ENCODE measurements at places on chromosomes 16 and 17.

- DNase-seq: no peak
These were observed 51.2 kb upstream of the CHMP6 start for GRCh38 chr17:80940171-80941123.

DNA sequence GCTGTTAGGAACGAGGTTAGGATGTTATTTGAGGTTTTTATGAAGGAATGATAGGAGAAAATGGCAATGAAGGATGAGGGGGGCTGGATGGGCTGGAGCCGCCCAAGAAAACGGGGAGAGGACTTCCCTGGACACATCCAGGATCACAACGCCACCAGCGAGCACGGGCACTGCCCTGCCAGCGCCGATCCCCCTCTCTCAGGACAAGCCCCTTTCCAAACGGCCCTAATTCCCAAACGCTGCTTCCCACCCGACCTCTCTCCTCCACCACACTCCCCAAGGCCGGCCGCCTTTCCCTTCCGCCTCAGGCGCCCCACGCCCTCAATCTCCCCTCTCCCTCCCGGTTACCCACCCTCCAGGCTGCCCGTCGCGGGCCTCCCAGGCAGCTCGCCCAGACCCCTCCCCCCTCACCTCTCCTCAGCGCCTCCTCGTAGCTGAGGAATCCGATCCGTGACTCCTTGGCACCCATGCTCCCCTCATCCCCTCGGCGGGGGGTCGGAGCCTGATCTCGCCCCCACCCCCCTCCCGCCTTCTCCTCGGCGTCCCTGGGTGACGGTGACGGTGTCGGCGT, 377 bp downstream of the USP32 start:
- no peak for DNase-seq

DNA sequence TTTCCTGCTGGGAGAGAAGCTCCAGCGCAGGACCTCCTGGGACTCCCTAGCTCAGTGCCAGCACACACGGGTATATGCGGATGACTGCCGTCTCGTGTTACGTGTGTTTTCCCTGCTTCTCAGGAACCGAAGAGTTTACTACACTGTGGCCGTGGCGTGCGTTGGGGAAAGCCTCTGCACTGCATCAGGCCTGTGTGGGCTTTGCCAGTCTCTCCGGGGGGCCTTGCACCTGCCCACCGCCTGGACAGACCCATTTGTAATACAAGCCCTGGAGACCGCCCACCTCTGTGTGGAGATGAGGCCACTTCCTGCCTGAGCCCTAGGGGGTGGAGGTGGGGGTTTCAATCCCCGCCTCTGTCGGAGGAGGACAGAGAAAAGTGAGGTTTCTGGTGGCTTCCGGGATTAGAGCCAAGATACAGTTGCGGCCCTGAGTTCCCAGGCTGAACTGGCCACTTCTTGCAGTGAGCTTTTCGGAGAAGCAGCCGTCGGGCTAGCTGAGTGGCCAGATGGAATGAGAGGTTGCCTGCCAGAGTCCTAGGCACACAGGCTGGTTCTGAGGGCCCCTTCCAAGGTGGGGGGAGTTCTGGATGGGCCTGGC, 43.4 kb upstream of the GSE1 start:
- DNase-seq: no peak

DNA sequence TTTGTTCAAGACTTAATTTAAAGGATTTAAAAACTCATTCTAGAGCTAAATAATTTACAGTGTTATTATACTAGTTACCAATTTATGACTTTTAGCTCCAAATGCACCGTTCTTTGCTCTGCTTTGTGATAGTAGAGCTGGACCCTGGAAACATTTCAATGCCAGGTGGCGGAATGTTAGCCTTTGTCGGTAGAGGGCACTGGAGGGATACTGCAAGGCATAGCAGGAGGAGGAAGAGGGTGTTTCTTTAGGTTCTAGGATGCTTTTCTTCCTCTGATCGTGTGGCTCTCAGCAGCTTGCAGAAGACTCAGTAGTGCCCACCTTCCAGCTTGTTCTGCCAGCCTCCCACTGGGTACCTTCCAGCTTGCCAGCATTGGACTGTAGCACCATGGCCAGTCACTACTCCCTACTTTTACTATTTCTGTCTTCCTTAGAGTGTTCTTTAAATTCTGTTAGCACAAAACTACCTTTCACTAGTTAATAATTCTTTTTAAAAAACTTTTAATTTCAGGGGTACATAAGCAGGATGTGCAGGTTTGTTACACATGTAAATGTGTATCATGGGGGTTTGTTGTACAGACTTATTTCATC, 325.3 kb downstream of the UTP18 start:
- DNase-seq: no peak

DNA sequence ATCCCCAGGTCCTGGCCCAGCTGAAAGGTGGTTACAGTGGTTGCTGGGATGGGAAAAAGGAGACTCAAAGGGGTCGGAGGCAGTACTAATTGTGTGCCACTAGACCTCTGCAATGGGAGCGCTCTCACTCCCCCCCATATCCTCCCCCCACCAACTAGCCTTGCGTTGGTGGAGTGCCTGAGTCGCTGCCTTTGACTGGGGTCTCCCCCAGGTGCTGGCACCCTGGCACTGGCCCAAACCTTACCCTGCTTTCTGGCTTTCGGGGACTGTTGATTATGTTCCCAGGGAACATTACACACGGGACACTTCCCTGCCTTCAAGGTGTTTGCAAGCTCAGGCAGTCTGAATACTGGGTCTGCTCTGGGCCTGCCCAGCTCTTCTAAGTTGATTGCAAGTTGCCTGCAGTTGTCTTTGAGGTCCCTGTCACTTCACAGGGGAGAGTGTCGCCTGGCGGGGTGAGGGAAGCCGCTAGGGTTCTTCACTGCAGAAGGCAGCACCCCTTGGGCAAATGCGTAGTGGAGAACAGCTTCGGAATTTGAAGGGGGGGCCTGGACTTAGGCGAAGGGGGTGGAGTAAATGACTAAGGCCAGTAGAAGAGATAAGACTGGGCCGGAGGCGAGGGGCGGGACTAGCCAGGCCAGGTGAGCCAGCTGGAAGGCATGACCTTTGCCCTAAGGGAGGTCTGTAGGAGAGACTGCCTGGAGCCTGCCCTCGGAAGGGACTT, 98.0 kb downstream of the RAB11FIP4 start:
- DNase-seq: no peak

- DNase-seq: no peak
These were observed 205.4 kb upstream of the KCNJ16 start for GRCh38 chr17:69869667-69870066.

- DNase-seq: no peak
These were observed 660 bp downstream of the RBBP6 start for GRCh38 chr16:24539850-24540601.

- no peak for DNase-seq
These were observed 234.7 kb upstream of the IRX3 start for GRCh38 chr16:54521327-54521726.

DNA sequence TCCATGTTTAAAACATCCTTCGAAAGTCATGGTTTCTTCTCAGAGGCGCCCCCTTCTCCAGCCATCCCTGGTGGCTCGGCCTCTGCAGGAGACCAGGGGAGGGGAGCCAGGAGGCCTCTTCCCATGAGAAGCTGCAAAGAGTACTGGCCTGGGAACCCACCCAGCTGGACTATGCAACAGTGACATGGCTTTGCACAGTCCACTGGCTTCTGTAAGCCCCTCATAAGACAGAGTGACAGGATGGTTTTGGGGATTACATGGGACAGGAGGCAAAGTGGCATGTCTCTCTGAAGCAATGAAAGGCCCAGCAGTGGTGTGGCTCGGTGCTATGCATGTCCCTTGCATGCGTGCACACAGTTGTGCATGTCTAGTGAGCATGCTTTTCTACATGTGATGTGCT, 99.5 kb downstream of the C16orf78 start:
- DNase-seq: no peak

- no peak for DNase-seq
These were observed 19.7 kb downstream of the G6PC1 start for GRCh38 chr17:42920106-42920900.

GRCh38 chr17:3447625-3448024, 14.0 kb upstream of the OR1E2 start:
- no peak for DNase-seq

DNA sequence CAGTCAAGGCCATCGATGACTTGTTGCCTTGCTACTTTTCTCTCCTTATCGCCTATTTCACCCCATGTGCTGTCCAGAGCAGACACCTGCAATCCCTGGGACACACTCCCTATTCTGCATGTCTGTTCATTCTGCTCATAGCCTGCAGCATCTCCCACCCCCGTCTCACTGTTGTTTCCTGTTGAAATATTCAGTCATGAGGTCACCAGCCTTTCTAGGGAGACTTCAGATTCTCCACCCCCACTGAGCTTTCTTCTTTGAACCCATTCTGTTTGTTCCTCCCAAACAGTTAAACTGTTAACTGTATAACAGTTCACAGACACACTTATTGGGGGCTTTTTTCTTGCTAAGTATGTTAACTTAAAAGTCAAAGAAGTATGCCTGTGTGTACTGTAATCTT, 94.4 kb downstream of the AATF start:
- DNase-seq: no peak

DNA sequence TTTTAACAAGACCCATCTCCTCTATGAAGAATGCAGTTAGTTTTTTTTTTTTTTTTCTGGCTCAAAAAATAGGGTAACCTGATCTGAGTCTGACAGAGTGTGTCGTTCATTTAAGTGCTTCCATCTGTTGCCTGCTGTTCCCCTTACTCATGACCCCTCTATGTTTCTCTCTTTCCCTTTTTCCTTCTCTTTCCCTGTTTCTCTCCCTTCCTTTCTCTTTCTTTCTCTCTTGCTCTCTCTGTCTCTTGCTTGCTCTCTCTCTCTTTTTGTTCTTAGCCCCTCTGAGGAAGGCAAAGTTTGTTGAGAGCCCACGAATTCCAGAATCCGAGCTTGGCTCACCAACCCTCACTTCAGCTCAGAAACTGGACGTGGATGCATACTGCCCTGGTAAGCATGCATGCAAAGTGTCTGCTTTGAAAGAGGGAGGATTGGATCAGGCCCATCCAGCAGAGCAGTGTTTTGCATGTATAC, 185.0 kb downstream of the TANC2 start:
- DNase-seq: no peak

DNA sequence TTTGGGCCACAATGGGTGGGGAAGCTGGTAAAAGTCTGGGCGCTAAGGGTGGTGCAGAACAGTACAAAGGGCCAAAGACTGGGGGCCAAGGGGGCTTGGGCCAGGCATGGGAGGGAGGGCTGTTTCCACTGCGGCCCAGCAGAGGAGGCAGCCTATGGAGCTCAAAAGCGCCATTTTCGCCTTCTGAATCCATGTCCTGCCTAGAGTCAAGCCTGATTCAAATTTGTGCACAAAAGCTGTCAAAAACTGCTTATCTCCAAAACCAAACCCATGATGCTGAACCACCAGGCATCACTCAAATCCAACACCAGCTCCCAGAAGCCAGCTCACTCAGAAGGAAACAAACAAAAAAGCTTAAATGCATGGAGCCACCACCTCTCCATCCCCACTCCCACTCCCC, 16.0 kb downstream of the COG7 start:
- no peak for DNase-seq

DNA sequence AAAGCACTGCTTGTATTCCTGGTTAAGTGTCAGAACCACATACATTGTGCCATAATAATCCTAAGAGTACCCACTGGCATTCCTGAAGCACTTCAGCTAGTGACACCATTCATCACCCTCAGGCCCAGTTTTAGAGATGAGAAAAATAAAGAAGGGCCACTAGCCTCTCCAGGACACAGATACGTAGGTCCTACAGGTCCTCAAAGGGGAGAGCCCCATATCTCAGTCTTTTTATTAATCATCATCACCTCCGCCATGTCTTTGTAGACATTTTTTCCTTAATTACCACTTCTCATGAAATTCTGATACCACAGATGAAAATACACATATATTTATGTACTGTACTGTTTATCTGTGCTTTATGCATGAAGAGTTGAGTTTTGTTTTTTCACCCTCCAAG, 43.5 kb downstream of the GRB2 start:
- DNase-seq: no peak

DNA sequence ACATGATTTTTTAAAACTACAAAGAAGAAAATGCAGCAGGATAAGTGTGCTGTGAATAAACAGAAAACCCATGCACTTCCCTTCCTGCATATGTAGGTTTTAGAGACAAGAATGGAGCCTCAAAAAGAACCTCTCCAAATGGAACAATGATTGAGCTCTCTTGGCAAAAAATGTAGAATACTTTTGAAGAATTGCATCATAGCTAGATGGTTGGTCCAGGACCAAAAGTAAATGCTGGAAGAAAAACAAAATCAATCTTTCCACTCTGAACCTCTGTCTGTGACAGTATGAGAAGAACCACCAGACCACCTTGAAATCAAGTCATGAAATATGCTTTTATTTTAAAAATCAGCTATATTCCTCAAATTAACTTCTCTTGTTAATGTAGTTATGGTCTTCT, 17.5 kb downstream of the HELZ start:
- no peak for DNase-seq

- no peak for DNase-seq
These were observed 73.5 kb downstream of the GOSR1 start for GRCh38 chr17:30550512-30551273.

GRCh38 chr17:51398128-51398525, 137.8 kb downstream of the UTP18 start:
- no peak for DNase-seq

DNA sequence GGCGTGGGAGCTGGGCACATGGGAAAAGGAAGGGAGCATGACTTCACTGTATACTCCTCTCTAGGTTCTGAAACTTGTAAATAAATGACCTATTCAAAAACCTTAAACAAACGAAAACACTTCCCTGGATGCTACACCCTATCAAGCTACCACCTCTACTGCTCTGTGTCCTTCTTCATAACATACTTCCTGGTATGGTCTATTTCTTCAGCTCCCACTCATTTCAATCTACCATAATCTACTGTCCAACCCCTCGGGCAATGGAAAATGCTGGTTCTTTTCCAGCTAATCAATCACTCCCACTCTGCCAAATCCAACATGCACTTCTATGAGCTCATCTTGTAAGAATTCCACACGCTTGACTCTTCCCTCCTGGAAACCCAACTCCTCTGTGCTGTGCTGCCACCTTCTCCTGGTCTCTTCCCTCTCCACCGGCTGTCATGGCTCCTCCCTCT, 42.4 kb downstream of the AMFR start:
- no peak for DNase-seq

- no peak for DNase-seq
These were observed 120.1 kb downstream of the RAB11FIP4 start for GRCh38 chr17:31511580-31511979.

- no peak for DNase-seq
These were observed 87.3 kb upstream of the NACA2 start for GRCh38 chr17:61678339-61678738.

- no peak for DNase-seq
These were observed 64.0 kb upstream of the SOX9 start for GRCh38 chr17:72056727-72057290.

DNA sequence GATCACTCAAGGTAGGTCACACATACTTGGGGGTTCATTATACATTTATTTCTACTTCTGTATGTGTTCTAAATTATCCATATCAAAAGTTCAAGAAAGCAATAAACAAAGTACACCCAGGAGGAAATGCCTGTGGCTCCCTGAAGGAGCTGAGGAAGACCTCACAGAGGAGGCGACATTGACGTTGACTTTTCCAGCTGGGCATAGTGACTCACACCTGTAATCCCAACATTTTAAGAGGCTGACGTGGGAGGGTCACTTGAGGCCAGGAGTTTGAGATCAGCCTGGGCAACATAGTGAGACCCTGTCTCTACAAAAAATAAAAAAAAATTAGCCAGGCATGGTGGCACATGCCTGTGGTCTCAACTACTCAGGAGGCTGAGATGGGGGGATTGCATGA, 16.3 kb downstream of the ITGAD start:
- DNase-seq: no peak

Measured in vagina (tissue), 2 donors.